ENCODE measurements at places on chromosomes 3 and 15.

- DNase-seq = no peak
Observed at GRCh38 chr3:25420147-25420546, 7.9 kb upstream of the RARB start.

- no peak for DNase-seq
Observed at GRCh38 chr15:88606070-88606794, 14.9 kb upstream of the AEN start.

GRCh38 chr15:39767921-39768320 is 14.7 kb downstream of the FSIP1 start:
- DNase-seq = no peak

DNA sequence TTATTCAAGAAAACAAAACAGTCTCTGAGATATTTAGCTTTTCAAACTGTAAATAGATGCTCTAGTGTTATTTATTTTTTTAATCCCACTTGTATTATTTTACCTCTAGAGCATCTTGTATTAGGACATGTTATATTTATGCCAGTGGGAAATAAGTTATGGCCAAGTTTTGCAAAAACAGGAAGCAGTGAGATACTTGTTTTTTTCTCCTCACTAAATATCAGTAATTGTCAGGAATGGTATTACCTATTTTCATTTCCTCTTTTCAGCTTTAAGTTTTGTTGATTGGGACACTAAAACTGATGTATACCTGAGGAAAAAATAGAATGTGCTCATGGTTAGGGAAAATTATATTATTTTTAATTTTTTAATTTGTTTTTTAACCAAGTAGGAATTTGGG is 8.6 kb upstream of the IL20RB start:
- DNase-seq = no peak

GRCh38 chr15:63187589-63188226 is 1.7 kb upstream of the RAB8B start:
- no peak for DNase-seq

GRCh38 chr15:44698641-44699040 is 12.5 kb downstream of the PATL2 start:
- no peak for DNase-seq

GRCh38 chr3:133944181-133944580 is 48.5 kb upstream of the RAB6B start:
- DNase-seq = no peak

DNA sequence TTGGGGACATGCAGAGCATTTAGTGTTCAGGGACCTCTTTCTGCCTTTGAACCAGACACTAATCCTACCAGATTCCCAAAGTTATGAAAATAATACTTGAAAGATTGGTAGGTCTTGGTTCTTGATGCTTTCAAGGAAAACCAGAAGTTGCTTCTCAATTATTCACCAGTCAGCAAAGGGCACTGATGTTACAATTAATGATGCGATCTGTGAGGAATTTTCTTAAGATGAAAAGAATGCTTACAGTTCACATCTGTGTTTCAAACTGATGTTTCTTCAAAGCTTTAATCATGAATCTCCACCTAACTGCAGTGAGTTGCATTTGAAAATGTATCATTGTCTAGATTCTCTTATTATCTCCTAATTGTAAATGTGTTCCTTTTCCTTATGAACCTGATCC is 161.0 kb downstream of the NAALADL2 start:
- DNase-seq = no peak

DNA sequence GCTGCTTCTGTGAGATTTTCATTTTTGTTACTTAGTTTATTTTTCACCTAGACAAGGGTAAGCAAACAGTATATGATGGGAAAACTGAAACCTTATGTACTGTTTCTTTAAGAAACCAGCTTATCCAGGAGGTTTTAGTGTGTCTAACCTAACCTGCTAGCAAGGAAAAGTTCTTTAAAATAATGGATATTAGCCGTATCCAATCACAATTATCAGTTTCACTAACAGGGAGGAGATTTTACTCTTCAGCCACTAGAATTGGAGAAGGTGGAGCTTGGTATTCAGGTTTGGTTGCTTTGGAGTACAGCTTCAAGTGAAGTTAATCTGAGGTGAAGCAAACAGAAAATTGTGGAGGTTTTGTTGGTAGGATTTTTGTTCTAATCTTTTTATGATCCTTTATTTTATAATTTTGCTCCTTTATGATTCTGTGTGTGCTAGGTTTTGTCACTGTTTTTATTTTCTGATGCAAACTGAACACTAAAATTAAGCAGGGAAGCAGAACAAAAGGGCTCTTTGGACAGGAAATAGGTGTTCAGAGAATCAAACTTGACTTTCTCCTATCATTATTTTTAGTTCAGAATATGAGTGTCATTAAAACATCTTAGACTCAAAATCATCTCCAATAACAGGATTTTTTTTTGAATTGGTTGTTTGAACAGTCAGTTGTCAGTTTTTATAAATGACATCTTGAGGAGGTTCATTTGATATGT is 13.0 kb downstream of the ZFAND6 start:
- DNase-seq = no peak

DNA sequence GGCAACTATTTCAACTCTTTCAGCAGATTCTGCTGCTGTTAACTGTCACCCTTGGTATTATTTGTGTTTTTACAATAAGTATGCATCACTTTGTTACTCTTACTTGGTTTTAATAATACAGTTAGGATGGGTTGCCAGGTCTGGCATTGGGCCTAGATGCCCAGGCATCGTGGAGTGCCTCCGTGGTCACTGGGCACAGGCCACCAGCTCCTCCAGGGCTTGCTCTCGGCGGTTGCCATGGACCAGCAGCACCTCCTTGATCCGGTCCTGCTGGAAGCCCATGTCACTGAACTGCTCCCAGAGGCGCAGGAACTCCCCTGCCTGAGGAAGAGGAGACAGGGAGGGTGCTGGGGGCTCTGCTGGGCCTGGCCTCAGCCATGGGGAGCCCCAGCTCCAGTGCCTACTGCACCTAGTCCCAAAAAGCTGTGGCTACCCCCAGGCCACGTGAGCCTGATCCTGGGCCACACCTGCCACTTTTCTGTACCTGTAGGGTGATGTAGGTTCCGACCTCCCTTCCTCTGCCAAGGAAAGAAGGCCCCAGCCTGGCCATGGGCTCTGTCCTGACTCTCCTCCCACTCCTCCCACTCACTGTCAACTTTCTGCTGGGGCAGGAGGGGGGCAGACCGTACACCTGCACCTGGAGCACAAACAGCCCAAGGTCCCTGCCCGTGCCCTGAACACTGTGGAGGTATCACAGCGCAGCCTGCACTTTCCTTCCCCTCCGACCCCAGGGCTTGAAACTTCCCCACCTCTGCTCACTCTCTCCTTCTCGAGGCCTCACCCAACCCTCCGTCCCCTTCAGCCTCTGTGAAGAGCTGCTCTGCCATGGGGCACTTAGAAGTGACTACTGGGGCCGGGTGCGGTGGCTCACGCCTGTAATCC is 16.6 kb downstream of the KBTBD13 start:
- DNase-seq = no peak

- DNase-seq = no peak
Observed at GRCh38 chr3:148873270-148873927, 8.3 kb downstream of the CPA3 start.

DNA sequence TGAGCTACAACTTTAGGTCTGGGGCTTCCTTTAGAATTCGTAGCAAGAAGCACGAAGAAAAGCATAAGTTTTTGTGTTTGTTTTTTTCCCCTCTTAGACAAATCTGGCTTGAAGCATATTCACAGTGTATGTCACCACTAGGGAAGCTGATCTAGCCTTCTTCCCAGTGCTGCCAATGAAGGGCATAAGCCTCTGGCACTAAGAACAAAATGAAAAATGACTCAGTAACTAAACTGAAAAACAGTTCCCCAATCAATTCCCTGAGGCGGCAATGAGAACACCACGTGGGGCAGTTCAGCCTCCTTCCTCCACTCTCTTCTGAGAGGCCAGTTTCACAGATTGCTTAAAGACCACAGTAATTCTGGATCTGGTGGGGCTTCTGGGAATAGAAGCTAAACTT is 338.1 kb downstream of the GAP43 start:
- DNase-seq = no peak

GRCh38 chr15:70292076-70292760 is 194.5 kb upstream of the TLE3 start:
- no peak for DNase-seq

DNA sequence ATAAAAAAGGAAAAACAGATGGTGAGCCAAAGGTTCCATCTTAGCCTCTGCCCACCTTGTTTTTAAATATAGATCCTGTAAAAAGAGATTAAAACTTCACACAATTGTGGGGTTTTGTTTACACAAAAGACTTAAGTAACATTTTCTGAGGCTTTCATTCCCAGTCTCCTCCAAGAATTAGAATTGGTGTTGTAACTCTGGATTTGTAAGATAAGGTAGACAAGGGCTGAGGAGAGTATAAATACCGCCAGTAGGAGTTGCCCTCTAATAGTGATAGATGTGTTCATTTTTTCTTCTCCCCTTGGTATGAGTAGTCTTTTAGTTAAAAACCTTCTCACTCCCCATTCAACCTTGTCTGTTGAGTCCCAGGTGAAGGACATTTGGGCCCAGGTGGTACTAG is 8.5 kb downstream of the MINDY2 start:
- DNase-seq = no peak

DNA sequence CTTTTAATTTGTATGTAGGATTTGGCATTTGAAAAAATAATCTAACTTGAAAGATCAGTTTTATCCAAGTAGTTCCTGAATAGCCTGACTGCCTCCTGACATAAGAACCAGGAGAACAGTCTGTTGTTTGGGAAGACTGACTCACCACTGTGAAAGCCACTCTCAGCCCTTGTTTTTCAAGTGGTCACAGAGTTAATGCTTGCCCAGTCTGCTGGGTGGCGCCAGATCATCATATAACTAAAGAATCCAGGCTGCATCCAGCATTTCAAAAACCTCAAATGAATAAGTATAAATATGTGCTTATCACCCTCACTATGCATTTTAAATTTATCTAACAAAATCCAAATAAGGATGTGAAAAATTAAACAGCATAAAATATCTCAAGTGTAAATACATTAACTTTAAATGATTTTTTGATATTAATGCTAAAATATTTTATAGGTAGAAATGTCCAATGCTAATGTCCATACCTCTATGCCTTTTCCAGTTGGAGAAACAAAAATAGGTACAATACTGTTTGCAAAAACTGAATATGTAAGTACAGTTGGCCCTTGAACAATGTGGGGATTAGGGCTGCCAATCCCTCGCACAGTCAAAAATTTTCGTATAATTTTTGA is 26.9 kb upstream of the ZBBX start:
- no peak for DNase-seq

- DNase-seq = no peak
Observed at GRCh38 chr15:60757831-60758570, 279.1 kb upstream of the ICE2 start.

DNA sequence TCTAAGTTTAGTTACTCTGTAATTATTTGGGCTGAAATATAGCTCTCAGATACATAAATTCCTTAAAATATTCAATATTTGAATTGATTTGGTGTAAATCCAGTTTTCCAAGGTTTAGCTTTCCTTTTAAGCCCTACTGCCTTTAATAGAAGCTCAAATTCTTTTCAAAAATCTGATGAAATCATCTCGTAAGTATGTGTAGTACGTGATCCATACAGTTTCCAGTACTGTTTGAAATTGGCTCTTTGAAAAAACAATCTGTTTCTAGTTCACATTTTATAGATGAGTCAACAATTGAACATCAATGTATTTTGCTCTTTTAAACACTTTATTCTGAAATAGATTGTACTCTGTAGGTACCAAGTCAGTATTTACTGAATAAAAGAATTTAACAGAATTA is 84.2 kb downstream of the LRRC49 start:
- DNase-seq = no peak

- no peak for DNase-seq
Observed at GRCh38 chr3:24435584-24435983, 59.1 kb downstream of the THRB start.

DNA sequence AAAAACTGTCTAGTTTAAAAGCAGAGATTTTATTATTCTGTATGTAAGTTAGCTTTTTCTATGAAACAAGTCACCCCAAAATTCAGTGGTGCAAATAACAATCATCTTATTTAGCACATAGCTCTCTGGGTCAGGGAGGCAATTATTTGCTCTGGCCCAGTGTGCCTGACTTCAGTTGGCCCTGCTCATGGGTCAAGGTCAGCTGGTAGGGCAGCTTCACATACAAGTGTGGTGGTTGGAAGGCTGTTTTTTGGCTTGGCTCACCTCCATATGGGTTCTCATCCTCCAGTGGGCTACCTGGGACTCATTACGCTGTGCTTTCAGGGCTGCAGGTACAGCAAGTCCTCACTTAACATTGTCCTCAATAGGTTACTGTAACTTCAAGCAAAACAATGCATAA is 228.6 kb downstream of the NR2F2 start:
- DNase-seq = no peak

- DNase-seq = no peak
Observed at GRCh38 chr3:115165701-115166100, 18.6 kb upstream of the ZBTB20 start.

GRCh38 chr3:58530354-58530865 is 6.6 kb downstream of the ACOX2 start:
- no peak for DNase-seq

DNA sequence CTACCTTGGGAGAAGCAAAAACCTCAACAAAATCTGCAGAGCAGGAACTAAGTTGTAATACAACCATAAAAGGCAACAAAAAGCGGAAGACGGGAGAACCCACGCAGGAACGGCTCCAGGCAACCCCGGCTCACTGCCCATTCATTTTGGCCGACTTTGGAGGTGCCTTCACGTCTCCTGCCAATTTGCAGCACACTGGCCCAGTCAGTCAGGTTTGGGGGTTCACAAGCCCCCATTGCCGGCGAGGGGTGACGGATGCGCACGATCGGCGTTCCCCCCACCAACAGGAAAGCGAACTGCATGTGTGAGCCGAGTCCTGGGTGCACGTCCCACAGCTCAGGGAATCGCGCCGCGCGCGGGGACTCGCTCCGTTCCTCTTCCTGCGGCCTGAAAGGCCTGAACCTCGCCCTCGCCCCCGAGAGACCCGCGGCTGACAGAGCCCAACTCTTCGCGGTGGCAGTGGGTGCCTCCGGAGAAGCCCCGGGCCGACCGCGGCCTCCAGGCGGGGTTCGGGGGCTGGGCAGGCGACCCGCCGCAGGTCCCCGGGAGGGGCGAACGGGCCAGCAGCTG is 463 bp downstream of the TERC start:
- peak; percentile 40 for DNase-seq

DNA sequence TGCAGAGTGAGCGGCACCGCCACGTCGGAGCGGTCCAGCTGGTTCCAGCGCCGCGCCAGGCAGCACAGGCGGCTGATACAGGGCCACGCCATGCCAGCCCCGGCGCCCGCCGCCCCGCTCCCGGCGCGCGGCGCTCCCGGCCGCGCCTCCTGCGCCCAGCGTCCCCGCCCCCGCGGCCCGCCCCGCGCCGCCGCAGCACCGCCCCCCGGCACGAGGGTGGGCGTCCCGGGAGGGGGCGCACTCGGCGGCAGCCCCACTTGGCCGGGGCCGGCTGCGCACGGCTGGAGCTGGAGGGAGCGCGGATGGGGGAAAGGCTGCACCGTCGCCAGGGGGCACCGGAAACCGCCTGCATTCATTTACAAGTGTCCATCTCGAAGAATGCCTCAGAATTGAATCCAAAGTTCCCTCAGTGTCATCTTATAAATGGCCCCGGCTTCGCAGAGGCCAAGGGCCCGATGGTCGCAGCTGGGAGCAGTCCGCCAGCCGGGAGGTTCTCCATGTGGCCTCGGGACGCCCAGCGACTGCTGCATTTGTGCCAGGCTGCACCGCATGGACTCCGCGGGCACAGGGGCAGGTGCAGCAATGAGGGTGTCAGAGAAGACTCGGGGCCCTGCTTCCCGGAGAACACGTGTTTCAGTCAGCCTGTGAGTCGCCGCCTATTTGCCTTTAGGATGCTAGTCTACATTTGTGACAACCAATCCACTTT is at the start of gene MAP6D1:
TSS of gene MAP6D1 (minus strand) at position 122 of the 706 bp plus-strand sequence. CDS start at position 92, 30 bp downstream.
- peak; percentile 25 for DNase-seq
